ENCODE measurements at places on chromosomes 3 and 15. TPM values are rescaled to one million over a fixed set of nuclear protein-coding genes. Genes with fewer than 3 reads are reported as not detected.

The AMT gene
- 13.9 TPM for total RNA-seq

The TPRG1 gene
- 3.7 TPM for total RNA-seq

The RTP1 gene
- total RNA-seq, result not detected

DNA sequence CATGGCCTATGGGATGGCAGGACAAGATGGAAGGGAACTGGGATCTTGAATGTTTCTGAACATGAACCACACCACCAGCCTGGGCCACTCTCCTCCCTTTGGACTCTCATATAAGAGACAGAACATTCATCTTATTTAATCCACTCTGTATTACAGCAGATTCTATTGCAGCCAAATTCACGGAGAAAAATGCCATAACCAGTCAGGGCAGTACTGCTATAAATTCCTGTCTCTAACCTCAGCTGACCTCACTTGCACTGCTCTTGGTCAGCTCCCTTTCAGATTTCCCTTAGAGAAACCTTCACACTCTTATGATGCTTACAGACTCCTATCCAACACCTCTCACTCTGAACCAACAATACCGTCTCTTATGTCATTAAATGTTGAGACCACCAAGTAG lies 101.4 kb downstream of the RYK start:
- DNase-seq, result no peak
- H3K4me3 ChIP-seq, result no peak overlapping the region
- no peak overlapping the region for H3K27ac ChIP-seq
- H3K27me3 ChIP-seq, result no peaks in the 10 kb centered on the region

DNA sequence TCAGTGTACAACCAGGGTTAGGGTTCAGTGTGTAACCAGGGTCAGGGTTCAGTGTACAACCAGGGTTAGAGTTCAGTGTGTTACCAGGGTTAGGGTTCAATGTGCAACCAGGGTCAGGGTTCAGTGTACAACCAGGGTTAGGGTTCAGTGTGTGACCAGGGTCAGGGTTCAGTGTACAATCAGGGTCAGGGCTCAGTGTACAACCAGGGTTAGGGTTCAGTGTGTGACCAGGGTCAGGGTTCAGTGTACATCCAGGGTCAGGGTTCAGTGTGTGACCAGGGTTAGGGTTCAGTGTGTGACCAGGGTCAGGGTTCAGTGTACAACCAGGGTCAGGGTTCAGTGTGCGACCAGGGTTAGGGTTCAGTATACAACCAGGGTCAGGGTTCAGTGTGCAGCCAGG lies 33.3 kb downstream of the CYP11A1 start:
- H3K36me3 ChIP-seq, result no peaks in the 10 kb centered on the region
- no peaks in the 10 kb centered on the region for H3K4me1 ChIP-seq
- no peak for DNase-seq
- no peak overlapping the region for H3K4me3 ChIP-seq
- H3K27ac ChIP-seq, result no peak overlapping the region

DNA sequence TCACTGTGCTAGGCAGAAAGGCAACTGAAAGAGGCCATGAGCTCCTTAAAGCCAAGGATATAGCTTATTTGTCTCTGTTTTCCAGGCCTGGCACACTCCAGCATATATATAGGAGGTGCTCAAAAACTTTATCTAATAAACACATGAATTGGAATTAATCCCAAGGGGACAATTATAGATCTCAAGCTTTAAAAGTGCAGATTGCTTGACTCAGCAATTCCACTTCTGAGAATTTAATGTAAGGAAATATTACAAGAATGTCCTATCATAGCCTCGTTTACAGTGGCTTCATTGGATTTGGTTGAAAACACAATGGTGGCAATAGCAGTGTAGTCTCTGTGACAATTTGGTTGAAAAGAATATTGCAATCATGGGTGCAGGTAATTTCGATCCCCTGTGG lies 267.3 kb downstream of the SHQ1 start:
- no peak overlapping the region for H3K4me3 ChIP-seq

GRCh38 chr3:98584547-98584946 lies 8.9 kb downstream of the CPOX start:
- H3K36me3 ChIP-seq, result no peaks in the 10 kb centered on the region
- no peaks in the 10 kb centered on the region for H3K27me3 ChIP-seq
- no peak overlapping the region for H3K27ac ChIP-seq
- DNase-seq, result no peak

GRCh38 chr3:56591262-56591661 lies 34.3 kb downstream of the CCDC66 start:
- DNase-seq, result no peak
- H3K27ac ChIP-seq, result no peak overlapping the region
- no peaks in the 10 kb centered on the region for H3K27me3 ChIP-seq

DNA sequence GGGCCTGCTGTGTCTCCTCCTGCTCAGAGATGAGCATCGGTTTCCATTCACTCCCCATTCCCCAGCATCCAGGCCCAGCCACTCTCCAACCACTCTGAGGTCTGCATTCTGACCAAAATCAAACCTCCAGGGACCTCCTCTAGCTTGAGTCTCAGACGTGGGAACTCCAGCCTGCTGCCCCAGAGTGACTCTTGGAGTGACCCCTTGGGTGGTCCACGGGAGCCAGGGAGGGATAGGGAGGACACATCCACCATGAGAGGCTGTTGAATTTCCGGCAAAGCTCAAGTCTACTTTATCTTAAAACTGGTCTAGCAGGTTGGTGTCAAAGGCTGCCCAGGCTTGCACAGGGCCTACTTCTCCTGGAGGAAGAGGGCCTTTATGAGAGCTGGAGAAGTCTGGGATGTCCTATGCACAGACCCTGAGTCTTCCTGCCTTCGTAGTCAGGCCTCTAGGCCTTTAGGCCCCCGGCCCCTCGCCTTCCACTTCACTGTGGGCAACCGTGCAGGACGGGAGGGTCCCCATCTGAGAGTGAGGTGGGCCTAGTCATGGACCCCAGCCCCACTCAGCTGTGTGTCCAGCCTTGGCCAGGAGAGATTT lies 8.9 kb downstream of the CISH start:
- H3K4me1 ChIP-seq, result peaks cover 83% of the 10 kb centered on the region
- H3K4me3 ChIP-seq, result no peak overlapping the region
- peaks cover 45% of the 10 kb centered on the region for H3K36me3 ChIP-seq
- DNase-seq, result no peak
- peak overlapping the region; percentile 93 for H3K27ac ChIP-seq

DNA sequence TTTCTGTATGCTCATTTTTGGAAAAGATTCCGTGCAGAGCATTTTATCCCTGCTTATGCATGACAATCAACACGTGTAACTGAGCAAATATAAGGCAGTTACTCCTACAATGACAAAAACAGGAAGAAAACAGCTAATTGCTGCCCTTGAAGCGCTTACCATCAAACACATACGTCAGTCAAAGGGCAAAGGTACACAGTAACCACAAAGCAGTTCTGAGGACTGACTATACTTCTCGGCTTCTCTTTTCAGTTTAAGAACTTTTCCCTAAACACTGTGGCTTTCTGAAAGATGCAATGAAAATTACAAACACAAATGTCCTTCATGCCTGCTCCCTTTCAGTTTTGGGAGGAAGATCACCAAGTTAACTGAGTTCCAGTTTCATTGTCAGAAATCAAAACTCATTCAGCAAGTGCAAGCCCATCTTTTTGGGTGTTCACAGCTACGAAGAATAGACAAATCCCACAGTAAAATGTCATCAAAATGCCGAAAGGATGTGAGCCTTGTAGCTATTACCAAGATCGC lies 602.8 kb downstream of the FOXP1 start:
- H3K27ac ChIP-seq, result peak overlapping the region; percentile 28
- H3K36me3 ChIP-seq, result peaks cover 28% of the 10 kb centered on the region
- DNase-seq, result peak; percentile 49
- no peak overlapping the region for H3K4me3 ChIP-seq

GRCh38 chr15:96693990-96694517 lies 363.6 kb downstream of the NR2F2 start:
- no peaks in the 10 kb centered on the region for H3K4me1 ChIP-seq
- no peak overlapping the region for H3K4me3 ChIP-seq
- no peaks in the 10 kb centered on the region for H3K27me3 ChIP-seq
- no peak for DNase-seq
- H3K36me3 ChIP-seq, result no peaks in the 10 kb centered on the region

Measured in naive thymus-derived CD4-positive, alpha-beta T cell (primary cell).